ENCODE measurements at places on chromosomes 3 and 15.

- DNase-seq: no peak
Observed at GRCh38 chr3:16114930-16115329, 59.5 kb upstream of the GALNT15 start.

GRCh38 chr3:181133832-181134231, 144.3 kb upstream of the DNAJC19 start:
- no peak for DNase-seq

DNA sequence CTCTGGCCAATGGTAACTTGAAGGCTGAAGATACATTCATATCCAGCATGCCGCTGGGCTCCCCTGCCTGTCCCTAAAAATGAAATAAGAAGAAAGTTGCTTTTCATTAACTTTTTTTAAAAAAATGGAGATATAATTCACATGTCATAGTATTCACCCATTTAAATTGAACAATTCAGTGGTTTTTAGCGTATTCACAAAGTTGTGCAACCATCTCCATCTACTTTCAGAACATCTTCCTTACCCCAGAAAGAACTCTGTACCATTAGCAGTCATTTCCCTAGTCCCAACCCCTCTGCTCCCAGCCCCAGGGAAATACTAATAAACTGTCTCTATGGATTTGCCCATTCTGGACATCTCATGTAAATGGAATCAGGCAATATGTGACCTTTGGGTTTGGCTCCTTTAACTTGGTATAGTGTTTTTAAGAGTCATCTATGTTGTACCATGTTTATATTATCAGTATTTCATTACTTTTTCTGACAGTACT, 55.8 kb upstream of the GATM start:
- no peak for DNase-seq

DNA sequence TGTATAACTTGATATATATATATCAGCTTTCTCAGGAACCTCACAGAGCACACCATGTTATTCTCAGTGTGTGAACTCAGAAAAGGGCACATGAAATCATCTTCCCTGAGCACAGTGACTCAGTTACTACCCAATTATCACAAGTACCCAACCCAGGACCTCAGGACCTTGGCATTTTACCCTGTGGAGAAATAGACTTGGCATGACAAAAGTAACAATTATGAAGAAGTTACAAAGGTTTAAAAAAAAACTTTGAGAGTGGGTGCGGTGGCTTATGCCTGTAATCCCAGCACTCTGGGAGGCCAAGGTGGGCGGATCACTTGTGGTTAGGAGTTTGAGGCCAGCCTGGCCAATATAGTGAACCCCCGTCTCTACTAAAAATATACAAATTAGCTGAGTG, 52.4 kb downstream of the ONECUT1 start:
- no peak for DNase-seq

DNA sequence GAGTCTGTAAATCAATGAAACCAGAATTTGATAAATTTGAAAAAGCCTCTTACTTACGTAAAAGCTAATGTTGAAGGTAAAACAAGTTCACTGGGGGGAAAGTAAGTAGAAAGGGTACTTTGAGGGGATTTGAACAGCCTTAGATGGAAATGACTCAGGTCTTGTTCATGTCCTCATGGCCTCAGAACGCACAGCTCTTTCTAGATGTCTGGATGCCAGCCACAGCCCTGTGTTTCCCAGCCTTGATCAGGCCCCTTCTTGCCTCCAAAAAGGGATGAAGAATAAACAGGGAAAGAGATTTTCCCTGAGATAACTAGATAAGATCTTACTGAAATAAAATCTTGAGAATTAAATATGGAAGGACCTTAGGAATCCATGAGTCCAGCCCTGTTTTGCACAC, 237.1 kb upstream of the GOLGA6L4 start:
- no peak for DNase-seq

GRCh38 chr3:167866331-167866730, 130.8 kb downstream of the SERPINI1 start:
- DNase-seq: no peak

- no peak for DNase-seq
Observed at GRCh38 chr3:106217745-106218144, 348.9 kb upstream of the CBLB start.

DNA sequence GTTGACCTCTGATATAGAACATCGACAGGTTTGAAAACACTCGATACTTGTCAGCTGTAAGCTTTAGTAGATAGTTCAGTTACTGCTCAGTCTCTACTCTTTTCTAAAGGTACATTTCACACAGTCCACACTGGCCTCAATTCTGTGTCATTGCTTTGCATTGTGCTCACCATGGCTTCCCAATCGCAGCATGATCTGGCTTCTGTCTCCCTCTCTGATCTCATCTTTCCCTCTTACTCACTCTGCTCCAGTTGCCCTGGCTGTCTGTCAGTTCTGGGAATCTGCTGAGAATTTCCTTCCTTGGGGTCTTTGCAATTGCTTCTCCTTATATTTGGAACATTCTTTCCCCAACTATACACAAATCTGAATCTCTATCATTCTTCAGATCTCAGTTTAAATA, 80.6 kb downstream of the GTF2E1 start:
- no peak for DNase-seq

- DNase-seq: no peak
Observed at GRCh38 chr15:94576889-94577533, 345.6 kb downstream of the MCTP2 start.

- no peak for DNase-seq
Observed at GRCh38 chr15:57565311-57565710, 26.4 kb upstream of the MYZAP start.

GRCh38 chr3:20741381-20741780, 555.4 kb upstream of the SGO1 start:
- DNase-seq: no peak

DNA sequence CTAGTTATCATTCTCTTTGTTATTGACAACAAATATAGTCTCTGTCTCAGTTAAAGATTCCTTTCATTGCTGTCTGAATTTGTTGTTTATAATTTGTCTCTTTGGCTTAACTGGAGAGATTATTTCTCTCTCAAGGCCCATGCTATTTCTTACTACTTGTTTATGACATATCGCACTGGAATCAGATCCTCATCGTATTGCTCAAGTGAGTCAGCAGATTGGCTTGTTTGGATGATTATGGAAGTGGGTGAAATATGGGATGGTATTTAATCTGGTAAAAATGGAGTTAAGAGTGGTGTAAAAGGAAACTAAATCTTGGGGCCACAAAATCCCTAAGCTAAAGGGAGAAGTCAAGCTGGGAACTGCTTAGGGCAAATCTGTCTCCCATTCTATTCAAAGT, 613.1 kb downstream of the SI start:
- no peak for DNase-seq

GRCh38 chr15:57146506-57147201, 228.2 kb downstream of the TCF12 start:
- DNase-seq: no peak

- no peak for DNase-seq
Observed at GRCh38 chr3:121768452-121768851, 18.9 kb upstream of the GOLGB1 start.

Data from activated T-helper 9 cell treated with anti-CD3 and anti-CD28 coated beads, Interleukin-2, amount 50 U/mL, for 16 hours (primary cell).